ENCODE measurements at places on chromosomes 2 and 18.

GRCh38 chr18:70459731-70460130 lies 170.9 kb downstream of the SOCS6 start:
- DNase-seq, result no peak

DNA sequence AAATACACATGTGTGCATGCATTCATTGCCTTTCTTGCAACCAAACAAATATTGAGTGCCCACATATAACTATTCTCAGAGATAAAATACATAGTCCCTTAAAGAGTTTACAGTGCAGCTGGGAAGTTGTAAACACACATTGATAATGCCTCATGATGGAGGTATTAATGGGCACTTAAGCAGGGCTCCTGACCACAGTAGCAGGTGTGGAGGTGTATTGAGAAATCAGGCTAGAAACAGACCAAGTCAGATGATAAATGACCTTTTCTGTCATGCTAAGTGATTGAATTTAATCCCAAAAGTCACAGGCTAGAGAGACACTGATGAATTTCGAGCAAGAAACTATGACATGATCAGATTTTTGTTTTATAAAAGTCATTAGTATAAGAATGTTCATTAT lies 157.7 kb downstream of the ZNF385B start:
- DNase-seq, result no peak

DNA sequence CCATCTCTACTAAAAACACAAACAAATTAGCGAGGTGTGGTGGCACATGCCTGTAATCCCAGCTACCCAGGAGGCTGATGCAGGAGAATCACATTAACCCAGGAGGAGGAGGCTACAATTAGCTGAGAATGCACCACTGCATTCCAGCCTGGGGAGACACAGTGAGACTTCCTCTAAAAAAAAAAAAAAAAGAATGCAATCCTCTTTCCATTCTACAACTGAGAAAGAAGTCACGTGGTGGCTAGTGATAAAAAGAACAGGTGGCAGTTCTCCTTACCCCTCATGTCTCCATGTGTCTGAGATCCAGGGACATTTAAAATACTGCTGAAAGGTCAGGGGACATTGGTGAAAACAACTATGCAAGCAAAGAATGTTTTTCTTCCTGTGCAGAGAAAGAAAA lies 24.4 kb upstream of the GPR39 start:
- no peak for DNase-seq

DNA sequence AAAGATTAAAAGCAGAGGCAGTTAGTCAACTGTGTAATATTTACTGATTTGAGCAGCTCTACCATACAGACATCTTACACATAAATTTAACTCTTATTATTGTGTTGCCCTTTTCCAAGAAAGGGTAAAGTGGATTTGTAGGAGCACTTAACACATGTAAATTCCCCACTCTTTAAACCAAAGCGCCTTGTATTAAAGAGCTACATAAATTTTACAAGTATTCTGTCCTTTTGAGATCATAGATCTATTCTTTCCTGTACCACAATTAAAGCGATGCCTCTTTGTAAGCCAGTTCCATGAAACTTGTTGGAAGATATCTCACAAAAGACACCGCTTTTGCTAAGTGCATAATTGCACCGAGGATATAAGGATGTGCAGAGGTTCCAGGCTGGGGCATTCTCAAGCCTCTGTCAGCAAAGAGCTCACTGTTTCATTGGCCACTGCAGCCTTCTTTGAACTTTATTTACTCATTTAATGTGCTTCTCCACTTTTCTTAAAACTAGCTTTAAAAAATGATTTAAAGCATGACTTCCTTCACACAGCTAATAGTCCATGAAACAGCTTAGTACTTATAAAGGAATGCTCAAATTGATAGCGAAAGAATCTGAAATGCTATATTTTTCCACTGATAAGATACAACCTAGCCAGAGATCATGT lies 520.0 kb upstream of the TCF4 start:
- DNase-seq, result no peak

Data from NCI-H2171 treated with DMSO at 0.1 percent for 48 hours (cell line).